ENCODE measurements at places on chromosomes 16 and 17.

DNA sequence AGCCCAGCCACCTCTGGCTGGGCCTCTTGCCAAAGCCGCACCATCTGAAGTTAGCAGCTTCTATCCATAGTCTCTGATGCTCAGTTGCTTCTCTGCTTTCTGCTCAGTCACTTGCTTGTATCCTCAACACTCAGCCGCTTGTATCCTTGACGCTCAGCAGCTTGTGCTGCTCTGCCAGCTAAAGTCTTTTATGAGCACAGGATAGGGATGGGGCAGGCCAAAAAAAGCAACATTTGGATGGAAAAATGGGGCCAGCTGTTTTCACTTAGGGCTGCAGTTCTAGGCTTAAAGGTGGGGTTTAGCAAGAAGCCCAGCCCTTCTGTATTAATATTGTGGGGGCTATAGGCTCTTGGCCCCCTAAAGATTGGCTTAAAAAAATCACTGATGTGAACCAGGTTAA is 739.4 kb downstream of the CDH8 start:
- no peak for DNase-seq

GRCh38 chr17:2551493-2551892 is 39.8 kb upstream of the METTL16 start:
- DNase-seq = peak; percentile 38

DNA sequence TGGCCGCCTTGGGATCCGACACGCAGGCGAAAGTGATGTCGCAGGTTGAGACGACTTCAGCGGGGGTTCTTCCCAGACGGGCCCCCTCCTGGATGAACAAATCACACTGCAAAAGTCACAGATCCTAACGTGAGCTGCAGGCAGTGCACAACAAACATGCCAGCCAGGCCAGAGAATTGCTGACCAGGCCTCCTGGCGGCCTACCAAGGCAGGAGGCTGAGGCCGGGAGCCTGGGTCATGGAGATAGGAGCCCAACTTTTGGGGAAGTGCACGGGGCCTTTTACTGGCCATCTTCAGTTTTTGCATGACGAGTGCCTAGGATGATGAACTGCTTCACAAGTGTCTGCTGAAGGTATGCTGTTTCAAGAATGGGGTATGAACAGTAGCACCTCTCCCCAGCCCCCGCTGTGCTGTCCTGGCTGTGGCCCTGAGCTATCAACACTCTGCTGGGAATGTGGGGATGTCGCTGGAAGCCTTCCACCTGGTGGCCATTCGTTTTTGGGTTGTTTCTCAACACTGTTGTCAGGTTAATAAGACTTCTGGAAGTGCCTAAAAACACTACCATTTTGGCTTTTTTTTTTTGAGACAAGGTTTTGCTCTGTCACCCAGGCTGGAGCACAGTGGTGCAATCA is 12.2 kb upstream of the ROGDI start:
- DNase-seq = no peak

- no peak for DNase-seq
Observed at GRCh38 chr16:57284209-57284951, at the start of gene PLLP. PLLP (minus strand) TSS chr16:57284672; CDS start chr16:57284540, 132 bp downstream.

DNA sequence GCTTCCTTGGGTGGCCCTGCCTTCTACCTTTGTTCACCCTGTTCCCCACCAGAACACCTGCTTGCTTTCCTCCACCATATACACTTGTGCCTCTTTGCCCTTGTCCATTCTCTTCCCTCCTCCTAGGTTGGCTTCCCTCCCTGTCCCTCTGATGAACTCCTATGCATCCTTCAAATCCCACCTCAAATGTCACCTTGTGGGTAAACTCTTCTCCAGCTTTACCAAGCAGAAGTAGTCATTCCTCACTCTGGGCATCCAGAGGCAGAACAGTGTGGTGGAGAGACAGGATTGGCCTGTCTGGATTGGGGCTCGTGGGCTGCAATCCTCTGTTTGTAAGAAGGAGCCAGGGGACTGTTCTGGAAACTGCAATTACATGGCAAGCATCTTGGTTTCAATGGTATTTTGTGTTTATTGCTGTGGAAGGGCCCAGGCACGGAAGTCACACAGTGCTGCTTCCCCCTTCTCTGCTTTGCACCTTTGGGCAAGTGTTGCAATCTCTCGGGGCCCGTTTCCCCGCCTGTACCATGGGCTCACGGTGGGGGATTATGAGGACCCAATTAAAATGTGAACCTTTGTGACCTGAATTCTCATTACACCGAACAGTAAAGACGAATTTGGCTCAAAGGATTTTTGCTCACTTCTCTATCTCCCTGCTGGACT is 21.9 kb upstream of the NXPH3 start:
- no peak for DNase-seq

GRCh38 chr16:82943371-82943770 is 316.6 kb downstream of the CDH13 start:
- DNase-seq = no peak

- no peak for DNase-seq
Observed at GRCh38 chr17:8954339-8954738, 11.2 kb downstream of the PIK3R5 start.

DNA sequence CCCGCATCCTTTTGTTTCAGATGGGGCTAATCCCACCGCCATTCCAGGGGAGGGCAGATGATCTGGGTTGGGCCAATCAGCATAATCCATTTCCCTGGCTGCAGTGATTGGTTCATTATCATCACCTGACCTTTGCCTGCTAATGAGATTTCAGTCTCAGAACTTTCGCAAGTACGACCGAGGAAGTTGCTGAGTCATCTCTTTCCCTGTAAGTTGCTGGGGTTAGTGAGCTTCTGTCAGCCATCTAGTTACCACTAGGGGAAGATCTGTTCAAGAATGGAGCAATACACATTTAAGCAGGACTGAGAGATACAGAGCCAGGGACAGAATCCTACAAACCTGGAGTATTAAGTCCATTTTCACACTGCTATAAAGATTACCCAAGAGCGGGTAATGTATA is 65.3 kb upstream of the NUDT7 start:
- no peak for DNase-seq

GRCh38 chr16:84548508-84548907 is 44.0 kb upstream of the MEAK7 start:
- no peak for DNase-seq

- DNase-seq = no peak
Observed at GRCh38 chr17:17018612-17019429, 23.4 kb upstream of the MPRIP start.

- DNase-seq = no peak
Observed at GRCh38 chr16:57669476-57670162, 1.5 kb downstream of the ADGRG3 start.

GRCh38 chr17:5516060-5516792 is 29.9 kb downstream of the MIS12 start:
- no peak for DNase-seq

DNA sequence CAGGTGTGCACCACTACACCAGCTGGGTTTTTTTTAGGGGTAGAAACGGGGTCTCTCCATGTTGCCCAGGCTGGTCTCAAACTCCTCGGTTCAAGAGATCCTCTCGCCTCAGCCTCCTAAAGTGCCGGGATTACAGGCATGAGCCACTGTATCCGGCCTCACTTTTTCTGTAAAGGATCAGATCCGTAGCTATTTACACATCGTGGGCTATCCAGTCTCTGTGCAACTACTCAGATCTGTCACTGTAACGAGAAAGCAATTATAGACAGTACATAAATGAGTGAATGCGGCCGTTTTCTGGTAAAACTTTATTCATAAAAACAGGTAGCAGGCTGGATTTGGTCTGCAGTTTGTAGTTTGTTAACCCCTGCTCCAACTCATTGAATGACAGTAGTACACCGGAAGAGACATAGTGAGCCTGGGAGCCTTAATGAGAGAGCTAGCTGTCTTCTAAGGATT is 44.5 kb downstream of the VMP1 start:
- no peak for DNase-seq

All from neuronal stem cell (in vitro differentiated cells).